Stimulated activated CD8-positive, alpha-beta memory T cell treated with anti-CD3 and anti-CD28 coated beads, Interleukin-4, amount 100 ng/mL, for 1 hour (primary cell): ENCODE measurements at places on chromosomes 5 and 9.

- DNase-seq: no peak
Measured at GRCh38 chr5:58932057-58932612, 349.3 kb downstream of the RAB3C start.

DNA sequence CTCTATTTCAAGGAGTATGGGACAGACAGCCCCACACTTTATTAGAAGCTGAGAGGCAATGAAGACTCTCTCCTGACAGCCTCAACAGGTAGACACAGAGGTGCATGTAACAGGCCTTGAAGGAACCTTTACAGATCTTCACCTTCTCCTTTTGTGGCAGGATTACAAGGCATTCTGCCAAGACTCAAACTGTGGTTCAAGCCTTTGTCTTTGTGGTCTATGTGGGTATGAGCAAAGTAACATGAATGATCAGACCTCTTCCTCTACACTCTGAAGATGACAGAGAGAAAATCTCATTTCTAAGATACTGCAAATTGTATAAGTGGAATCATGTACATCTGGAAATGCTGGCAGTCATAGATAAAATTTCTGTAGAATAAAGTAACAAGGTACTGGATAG lies 346.9 kb downstream of the CDH9 start:
- DNase-seq: no peak

DNA sequence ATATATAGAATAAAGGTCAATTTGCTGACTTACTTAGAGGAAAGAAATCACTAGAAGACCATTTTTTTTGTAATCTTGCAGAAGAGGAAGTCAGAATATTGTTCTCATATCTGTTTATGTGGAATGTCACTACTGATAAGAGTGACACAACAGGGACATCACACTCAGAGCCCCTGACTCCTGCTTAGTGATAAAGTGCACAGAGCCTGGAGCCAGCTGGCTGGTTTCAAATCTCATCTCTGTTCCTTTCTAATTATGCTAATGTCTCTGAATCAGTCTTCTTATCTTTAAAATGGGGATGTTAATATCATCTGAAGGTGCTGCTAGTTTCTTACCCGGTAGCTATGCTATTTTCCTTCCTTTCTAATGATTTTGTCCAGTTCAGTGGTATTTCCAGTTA lies 58.6 kb upstream of the LIFR start:
- DNase-seq: no peak

GRCh38 chr5:28403846-28404245 lies 1365.5 kb upstream of the CDH9 start:
- DNase-seq: no peak

- DNase-seq: no peak
Measured at GRCh38 chr9:127064335-127064734, 58.1 kb downstream of the ANGPTL2 start.

DNA sequence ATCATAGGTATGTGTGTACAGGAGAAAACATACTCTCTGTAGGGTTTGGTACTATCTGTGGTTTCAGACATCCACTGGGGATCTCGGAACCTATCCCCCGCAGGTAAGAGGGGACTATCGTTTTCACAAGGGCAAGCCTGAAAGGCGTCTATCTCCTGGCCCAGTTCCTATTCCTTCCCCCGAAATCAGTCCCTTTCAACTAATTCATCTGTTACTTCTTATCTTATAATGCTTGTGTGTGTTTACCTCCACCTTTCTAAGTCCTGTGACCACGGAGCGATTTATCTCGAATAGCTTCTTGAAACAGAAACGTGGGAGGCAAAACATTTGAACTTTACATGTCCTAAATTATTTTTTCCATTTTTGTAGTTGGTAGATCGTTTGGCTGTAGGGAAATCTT lies 11.4 kb downstream of the ABO start:
- no peak for DNase-seq
